ENCODE measurements at places on chromosomes 7 and 10. TPM values are rescaled to one million over a fixed set of nuclear protein-coding genes. Genes with fewer than 3 reads are reported as not detected.

Gene PDE6C
- not detected for total RNA-seq

GRCh38 chr7:150357771-150358427 lies 10.7 kb upstream of the REPIN1 start:
- DNase-seq, result peak; percentile 32

Gene ANK3
- total RNA-seq, result 12.0 TPM

Gene LRMDA
- total RNA-seq, result not detected

DNA sequence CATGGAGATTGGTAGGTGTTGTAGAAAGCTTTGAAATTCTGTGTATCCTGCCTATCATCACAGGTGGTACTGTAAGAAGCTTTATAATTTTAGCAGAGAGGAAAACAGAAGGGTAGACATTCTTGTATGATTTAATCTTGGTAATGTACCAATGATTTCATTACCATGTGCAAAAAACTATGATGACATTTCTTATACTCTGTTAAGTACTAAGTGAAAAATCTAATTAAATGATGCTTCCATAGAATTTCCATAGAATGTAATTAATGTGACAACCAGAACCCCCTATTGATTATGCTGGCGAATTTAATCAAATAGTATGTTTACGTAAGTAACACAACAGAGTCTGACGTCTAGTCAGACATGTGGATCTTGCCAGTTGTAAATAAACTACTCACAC lies 16.0 kb upstream of the RHOBTB1 start:
- no peak for DNase-seq

DNA sequence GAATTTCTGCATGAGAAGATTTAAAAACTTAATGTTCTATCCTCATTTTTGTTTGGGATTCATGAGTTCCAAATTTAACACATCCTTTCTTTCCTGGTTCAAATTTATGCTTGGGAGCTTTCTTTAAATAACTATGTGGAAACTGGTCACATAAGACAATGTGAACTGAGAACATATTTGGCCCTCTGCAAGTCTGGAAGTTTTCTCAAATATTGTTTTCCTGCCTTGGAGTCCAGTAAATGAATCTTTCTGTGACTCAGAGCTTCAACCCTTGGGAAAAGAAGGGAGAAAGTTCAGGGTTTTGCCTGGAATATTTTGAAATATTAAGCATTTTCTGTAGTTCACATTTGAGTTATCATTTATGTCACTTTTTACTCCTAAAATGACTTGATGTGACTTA lies 559.0 kb upstream of the NRP1 start:
- no peak for DNase-seq

Gene GRID1
- total RNA-seq, result not detected

- DNase-seq, result no peak
Observed at GRCh38 chr10:42998481-42999384, 78.1 kb upstream of the RET start.

DNA sequence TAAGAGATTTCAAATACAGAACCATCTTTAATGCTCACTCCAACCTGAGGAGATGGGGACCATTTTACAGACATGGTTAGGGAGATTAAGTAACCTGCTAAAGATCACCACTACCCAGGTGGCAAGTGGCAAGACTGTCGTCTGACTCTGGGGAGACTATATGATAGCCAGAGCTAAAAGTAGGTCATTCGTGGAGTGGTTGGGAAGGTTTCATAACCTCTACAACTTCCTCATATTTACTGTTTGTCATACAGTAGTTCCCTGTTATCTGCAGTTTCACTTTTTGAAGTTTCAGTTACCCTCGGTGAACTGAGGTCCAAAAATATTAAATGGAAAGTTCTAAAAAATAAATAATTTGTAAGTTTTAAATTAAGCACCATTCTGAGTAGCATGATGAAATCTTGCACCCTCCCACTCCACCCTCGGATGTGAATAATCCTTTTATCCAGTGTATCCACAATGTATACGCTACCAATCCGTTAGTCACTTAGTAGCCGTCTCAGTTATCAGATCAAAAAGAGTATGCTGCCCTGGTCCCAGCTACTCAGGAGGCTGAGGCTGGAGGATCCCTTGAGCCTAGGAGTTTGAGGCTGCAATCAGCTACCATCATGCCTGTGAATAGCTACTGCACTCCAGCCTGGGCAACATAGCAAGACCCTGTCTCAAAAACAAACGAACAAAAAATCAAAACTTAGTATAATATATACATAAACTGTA lies 14.9 kb upstream of the LGI1 start:
- no peak for DNase-seq

DNA sequence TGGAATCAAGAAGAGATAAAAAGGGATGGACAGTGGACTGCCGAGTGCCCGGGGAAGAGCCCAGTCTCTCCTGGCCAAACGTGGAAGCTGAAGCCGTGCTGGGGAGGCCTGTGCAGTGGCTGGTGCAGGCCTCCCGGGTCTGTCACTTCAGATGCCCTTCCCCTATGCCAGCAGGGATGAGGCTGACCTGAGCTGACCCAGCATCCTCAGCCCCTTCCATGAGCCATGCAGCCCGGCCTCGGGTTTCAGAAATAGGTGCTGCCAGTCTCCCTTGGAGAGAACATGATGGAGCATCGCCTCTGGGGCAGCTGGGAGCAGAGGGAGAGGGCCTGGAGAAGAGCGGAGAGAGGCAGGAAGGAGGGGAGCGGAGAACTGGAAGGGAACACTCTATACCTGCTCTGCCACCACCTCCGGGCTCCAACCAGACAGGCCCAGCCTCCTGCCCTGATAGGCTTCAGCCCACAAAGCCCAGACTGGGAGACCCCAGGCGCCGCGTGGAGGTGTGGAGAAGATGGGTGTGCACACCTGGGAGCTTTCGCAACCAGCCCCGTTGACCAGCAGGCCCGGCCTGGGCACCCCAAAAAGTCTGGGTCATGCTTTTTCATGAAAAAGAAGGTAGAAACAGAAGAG lies 68.6 kb upstream of the PPP2R2D start:
- DNase-seq, result no peak

Gene NKX2-3
- not detected for total RNA-seq

Gene KCND2
- not detected for total RNA-seq

- no peak for DNase-seq
Observed at GRCh38 chr10:10959666-10960065, 58.0 kb upstream of the CELF2 start.

DNA sequence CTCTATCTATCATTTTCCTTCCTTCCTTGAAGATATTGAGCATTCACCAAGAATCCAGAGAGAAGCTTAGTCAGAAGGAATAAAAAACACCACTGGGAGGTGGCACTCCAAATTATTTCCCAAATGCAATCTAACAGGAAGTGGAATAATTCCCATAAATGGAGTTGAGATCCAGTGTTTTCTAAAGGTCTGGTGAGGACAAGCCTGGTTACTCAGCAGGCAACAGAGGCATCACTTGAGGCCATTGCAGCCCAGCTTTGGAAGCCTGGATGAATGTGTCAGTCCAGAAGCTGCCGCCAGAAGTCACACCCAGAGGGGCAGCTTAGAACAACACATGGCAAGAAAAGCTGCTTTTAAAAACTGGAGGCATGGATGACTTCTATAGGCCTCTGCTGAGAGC lies 288.9 kb upstream of the KLF6 start:
- DNase-seq, result no peak

Gene STK31
- total RNA-seq, result not detected

DNA sequence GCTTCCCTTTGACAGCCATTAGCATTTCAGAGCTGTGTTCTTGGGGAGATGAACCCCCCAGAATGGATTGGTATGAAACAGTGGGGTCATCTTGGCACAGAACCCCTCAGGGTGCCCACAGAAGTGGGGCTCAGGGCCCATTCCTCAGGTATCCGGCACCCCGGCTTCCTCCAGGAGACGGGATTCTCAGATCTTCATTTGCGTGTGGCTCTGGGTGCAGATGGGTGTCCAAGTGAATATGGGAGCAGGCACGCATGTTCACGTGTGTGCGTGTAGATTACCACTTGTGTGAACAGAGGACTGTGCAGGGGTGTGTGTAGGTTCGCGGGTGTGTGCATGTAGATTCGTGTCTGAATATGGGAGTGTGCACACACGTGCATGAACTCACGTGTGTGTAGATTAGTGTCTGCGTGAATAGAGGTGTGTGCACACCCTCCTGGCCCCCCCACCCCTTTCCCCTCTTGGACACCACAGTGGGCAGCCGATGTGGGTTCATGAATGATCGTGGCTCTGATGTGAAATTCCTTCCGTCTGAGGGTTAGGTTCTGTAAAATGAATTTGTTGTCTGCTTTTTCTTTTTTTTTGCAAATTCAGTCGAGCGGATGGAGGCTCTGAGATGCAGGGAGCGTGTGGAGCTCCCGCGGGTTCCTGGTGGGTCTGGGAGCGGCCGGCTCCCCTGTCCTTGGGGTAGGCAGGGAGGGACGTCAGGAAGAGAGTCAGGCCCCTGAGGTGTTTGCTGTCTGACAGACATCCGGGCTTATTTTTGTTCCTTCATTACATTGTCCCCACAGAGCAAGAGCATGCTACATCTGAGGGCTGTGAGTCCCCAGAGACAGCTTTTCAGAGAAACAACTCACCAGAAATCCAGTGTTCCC lies 7.4 kb downstream of the ELFN1 start:
- no peak for DNase-seq

Gene DNTT
- not detected for total RNA-seq

DNA sequence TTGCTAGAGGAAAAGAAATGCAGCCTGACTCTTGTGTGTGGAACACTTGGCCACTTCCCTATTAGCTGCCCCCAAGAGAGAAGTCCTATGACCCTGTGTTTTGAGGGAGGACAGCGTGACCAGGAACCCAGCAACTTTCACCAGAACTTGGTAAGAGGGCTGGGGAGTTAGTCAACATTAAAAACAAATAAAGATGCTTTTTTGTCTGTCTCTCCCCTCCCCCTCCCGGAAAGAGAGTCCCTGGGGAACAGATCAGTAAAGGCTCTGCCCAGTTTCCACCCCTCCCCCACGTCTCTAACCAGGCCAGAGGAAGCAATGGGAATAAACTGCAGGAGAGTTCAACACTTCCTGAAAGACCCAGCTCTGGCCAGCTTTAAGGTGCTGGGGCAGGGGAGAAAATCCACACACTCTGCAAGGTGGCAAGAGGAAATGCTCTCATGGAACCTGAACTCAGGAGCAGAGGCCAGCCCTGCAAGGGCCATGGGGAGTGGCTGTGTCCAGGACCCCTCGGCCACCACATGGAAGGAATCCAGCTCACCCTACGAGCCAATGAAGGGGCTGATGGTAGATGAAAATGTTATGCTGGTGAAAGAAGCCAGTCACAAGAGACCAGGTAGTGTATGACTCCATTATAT lies 21.5 kb downstream of the SH3PXD2A start:
- no peak for DNase-seq

GRCh38 chr10:62471711-62472110 lies 97.5 kb downstream of the ZNF365 start:
- no peak for DNase-seq

DNA sequence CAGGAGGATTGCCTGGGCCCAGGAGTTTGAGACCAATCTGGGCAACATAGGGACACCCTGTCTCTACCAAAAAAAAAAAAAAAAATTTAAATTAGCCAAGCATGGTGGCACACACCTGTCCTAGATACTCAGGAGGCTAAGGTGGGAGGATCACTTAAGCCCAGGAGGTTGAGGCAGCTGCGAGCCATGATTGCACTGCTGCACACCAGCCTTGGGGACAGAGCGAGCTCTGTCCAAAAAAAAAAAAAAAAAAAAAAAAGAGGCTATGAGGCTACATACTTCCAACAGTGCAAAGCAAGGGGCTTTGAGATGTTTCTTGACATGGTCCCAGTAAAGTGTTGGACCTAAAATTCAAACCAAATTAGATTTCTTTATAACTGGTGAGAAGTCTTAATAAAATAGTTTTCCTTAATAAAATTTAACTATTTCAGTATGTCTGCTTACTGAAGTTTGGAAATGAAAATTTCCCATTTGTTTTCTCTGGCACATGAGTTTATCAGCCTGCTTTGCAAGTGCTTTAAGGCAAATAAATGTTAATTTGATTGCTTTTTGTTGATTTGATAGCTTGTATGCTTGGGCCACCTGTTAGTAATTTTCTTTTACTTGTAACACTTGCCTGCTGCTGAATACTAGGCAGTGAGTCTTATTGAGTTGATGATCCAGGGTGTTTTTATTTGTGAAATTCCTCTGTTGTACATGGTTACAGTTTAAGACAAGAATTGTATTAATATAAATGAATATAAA lies 16.1 kb downstream of the CALU start:
- no peak for DNase-seq

Gene ITGA8
- total RNA-seq, result not detected

GRCh38 chr10:121771966-121772365 lies 155.9 kb downstream of the ATE1 start:
- no peak for DNase-seq

Gene TMEM176A
- not detected for total RNA-seq

Gene JCAD
- total RNA-seq, result not detected

DNA sequence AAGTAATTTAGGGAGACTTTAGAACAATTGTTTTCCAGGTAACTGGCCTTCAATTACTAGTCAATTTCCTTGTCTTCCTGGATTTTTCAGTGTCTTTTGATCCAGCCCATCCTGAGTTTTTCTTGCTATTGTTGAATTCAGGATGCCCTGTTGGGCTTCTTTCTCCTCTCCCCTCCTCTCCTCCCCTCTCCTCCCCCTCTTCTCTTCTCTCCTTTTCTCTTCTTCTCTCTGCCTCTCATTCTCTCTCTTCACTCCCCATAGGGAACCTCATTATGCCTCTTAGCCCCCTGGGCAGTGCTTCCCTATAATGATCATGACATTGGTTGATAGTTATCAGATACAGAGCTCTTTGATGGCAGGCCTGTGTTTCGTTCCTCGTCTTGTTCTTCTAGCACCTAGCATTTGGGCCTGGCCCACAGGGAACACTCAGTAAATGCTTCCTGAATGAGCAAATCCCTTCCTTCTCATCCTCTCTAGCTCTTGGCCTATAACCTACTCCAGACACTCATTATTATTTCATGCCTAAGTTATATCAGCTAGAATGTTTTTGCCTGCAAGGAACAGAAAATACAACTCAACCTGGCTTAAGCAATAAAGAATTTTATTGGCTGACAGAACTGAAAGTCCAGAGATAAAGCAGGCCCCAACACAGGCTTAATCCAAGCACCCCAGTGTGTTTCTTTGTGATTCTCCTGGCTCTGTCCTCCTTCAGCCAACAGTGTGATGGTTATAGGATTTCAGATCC lies 56.8 kb downstream of the CACNB2 start:
- no peak for DNase-seq

DNA sequence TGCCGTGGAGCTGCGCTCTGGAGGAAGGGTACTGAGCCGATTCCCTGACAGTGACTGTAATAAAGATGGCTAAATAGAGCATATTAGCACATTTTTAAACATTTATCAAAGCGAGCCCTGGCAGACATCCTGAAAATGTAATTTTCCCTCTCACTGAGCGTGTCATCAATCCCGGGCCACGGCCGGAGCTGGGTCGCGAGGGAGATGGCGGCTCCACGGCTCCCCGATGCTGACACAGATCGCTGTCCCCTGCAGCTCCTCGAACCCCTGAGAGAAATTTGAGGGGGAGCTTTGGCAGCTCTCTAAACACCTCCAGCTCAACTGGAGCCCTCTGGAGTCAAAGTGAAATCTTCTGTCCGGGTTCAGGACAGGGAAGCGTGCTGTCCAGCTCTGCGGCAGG lies 44.9 kb upstream of the ADGRA1 start:
- DNase-seq, result no peak

GRCh38 chr10:112327678-112328077 lies 44.5 kb downstream of the TECTB start:
- DNase-seq, result no peak

GRCh38 chr7:144144426-144144825 lies 21.4 kb downstream of the OR2A14 start:
- DNase-seq, result no peak
